ENCODE measurements at places on chromosomes 7 and 10. TPM values are rescaled to one million over a fixed set of nuclear protein-coding genes. Genes with fewer than 3 reads are reported as not detected.

The EBLN1 gene
- total RNA-seq = not detected

The DRGX gene
- total RNA-seq = not detected

The HSPB1 gene
- 34.0 TPM for total RNA-seq

The KEL gene
- 0.17 TPM for total RNA-seq

The HMX3 gene
- not detected for total RNA-seq

The SORBS1 gene
- 0.35 TPM for total RNA-seq

The EN2 gene
- total RNA-seq = not detected

The OR2AE1 gene
- total RNA-seq = 0.25 TPM

The SHTN1 gene
- 0.53 TPM for total RNA-seq

The KCNH2 gene
- total RNA-seq = 0.75 TPM

The CYP2W1 gene
- not detected for total RNA-seq

The AQP1 gene
- 0.14 TPM for total RNA-seq

Measured in activated naive CD4-positive, alpha-beta T cell treated with anti-CD3 and anti-CD28 coated beads, Interleukin-2, amount 10 ng/mL, durations not matched to agents 5 hours and 36 hours (primary cell).